Stomach (tissue), 19 donors: ENCODE measurements at places on chromosomes 7 and 10. TPM values are rescaled to one million over a fixed set of nuclear protein-coding genes. Genes with fewer than 3 reads are reported as not detected.

GRCh38 chr7:107560898-107561516 is 2.7 kb downstream of the COG5 start:
- H3K36me3 ChIP-seq = no peaks in the 10 kb centered on the region
- H3K4me1 ChIP-seq = peaks cover 28% of the 10 kb centered on the region
- no peak overlapping the region for H3K27ac ChIP-seq
- no peaks in the 10 kb centered on the region for H3K27me3 ChIP-seq
- DNase-seq = no peak
- H3K4me3 ChIP-seq = no peak overlapping the region

DNA sequence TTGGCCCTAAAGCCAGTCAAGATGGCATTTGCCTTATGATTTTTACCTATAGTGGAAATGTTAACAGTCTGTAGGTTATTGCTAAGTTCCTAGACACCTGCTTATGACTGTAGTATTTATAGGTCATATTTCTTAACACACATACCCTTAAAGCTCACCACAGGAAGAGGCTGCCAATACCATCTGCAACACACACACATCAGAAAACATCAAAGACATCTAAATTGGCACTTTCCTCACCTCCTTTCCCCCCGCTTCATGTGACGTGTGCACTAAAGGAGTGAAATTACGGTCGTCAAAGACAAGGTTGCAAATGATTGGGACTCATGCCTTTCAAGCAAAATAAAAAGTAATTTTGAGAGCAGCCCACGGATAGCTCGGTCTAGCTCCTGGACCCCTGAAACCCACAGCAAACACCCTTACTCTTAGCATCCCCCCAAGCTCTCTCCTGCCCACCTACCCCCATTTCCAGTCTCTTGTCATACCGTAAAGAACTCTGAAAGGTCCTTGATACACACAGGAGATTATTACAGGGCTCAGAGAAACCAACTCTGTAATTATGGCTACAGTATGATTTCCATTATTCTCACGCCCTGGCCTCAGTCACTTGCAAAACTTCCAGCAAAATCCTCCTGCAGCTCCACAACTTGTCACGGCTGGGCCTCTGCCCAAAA is 90.5 kb downstream of the PLXNA4 start:
- H3K27ac ChIP-seq = no peak overlapping the region
- H3K36me3 ChIP-seq = no peaks in the 10 kb centered on the region
- H3K4me3 ChIP-seq = no peak overlapping the region
- peak; percentile 86 for DNase-seq

Gene PKD2L1
- polyA plus RNA-seq = 0.23 TPM

DNA sequence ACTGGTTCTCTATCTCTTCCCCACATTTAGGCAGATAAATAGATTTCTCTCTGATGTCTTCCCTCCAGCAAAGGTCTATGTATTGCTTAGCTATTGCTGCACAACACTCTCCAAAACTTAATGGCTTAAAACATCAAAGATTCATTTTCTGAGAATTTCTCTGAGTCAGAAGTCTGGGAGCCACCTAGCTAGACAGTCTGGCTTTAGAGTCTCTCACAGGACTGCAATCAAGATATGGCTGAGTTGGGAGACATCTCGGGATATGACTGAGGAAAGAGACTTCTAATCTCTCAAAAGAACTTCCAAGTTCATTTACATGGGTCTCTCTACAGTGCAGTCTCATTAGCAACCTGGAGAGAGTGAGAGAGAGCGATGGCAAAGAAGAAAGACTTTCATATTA is 553.6 kb upstream of the GHITM start:
- H3K27ac ChIP-seq = no peak overlapping the region
- no peaks in the 10 kb centered on the region for H3K4me1 ChIP-seq
- no peaks in the 10 kb centered on the region for H3K36me3 ChIP-seq
- no peak overlapping the region for H3K4me3 ChIP-seq
- no peak for DNase-seq

Gene TIAL1
- 68.3 TPM for polyA plus RNA-seq

- H3K27me3 ChIP-seq = no peaks in the 10 kb centered on the region
- no peaks in the 10 kb centered on the region for H3K36me3 ChIP-seq
- DNase-seq = peak; percentile 12
- no peak overlapping the region for H3K4me3 ChIP-seq
- H3K27ac ChIP-seq = no peak overlapping the region
- no peaks in the 10 kb centered on the region for H3K4me1 ChIP-seq
Measured at GRCh38 chr10:72953687-72954086, 919 bp downstream of the PLA2G12B start.

DNA sequence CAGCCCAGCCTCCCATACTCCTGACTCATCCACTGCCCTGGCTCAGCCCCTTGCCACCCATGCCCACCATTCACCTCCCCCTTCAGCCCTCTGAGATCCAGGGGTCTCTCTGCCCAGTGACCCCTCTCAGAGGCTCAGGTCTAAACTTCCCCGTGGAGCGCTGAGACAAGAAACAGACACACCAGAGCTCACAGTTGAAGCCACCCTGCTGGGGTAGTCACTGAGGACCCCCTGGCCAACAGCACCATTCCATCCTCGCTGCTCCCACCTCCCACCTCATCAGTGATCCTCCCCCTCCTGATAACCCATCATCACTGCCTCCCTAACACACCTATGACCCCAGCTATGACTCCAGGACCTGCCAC is 100.7 kb downstream of the GRID1 start:
- H3K36me3 ChIP-seq = no peaks in the 10 kb centered on the region
- peaks cover 11% of the 10 kb centered on the region for H3K4me1 ChIP-seq
- DNase-seq = peak; percentile 3
- H3K27ac ChIP-seq = no peak overlapping the region
- H3K4me3 ChIP-seq = no peak overlapping the region

GRCh38 chr10:12218991-12219390 is 23.0 kb downstream of the CDC123 start:
- H3K4me1 ChIP-seq = peaks cover 35% of the 10 kb centered on the region
- H3K27me3 ChIP-seq = no peaks in the 10 kb centered on the region
- peaks cover 11% of the 10 kb centered on the region for H3K36me3 ChIP-seq
- no peak overlapping the region for H3K27ac ChIP-seq
- no peak overlapping the region for H3K4me3 ChIP-seq

- H3K4me3 ChIP-seq = no peak overlapping the region
- H3K27me3 ChIP-seq = no peaks in the 10 kb centered on the region
- peaks cover 6% of the 10 kb centered on the region for H3K4me1 ChIP-seq
- H3K36me3 ChIP-seq = peaks cover 82% of the 10 kb centered on the region
- no peak overlapping the region for H3K27ac ChIP-seq
Measured at GRCh38 chr10:119449760-119450461, 92.6 kb downstream of the RGS10 start.

DNA sequence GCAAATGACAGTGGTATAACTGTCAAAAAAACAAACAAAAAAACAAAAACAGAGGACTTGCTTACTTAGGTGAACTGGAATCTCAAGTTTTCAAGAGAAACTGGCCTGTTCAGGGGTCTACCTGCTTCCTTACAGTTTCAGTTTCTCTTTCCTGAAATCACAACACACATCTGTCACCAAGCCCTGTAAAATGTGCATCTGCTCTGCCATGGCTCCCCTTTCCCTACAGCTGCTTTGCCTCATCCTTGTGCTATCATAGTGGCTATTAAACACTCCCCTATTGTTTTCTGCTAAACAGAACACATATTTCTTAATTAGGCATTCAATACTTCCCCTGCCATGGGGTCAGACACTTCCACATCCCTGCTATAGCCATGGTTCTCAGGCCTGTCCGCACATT is 37.6 kb downstream of the CPED1 start:
- H3K27me3 ChIP-seq = no peaks in the 10 kb centered on the region
- peaks cover 35% of the 10 kb centered on the region for H3K4me1 ChIP-seq
- no peaks in the 10 kb centered on the region for H3K36me3 ChIP-seq
- H3K4me3 ChIP-seq = no peak overlapping the region
- no peak for DNase-seq

Gene RBM48
- polyA plus RNA-seq = 5.4 TPM

Gene WDR86
- 4.1 TPM for polyA plus RNA-seq

Gene LLCFC1
- not detected for polyA plus RNA-seq

DNA sequence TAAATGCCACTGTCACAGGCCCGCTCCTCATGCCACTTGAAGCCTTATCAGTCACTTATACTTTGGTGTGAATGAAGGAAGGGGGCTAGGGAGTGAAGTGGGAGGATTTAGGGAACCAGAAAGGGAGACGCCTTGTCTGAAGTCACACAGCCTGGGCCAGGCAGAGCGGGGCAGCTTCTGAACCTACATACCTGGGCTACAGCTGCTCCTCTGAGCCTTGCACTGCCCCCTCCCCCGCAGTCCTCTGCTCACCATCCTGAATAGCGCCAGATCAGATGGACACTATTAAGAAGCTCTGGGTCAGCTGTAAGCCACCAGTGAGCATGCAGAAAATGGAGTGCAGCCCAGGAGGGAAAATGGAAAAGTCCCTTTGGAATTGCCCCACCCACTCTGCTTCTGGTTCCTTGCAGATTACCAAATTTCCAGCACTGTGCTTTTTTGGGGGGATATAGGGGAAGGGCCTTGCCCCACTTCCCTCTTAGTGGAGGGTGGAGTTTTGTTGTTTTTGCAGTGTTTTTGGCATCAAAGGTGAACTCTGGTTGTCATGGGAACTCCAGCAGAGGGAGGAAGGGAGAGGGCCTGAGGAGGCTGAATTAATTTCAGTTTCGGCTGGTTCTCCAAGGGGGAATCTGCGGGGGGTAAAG is 35.0 kb upstream of the ADCYAP1R1 start:
- H3K4me3 ChIP-seq = no peak overlapping the region
- H3K36me3 ChIP-seq = no peaks in the 10 kb centered on the region
- peaks cover 17% of the 10 kb centered on the region for H3K27me3 ChIP-seq
- peak; percentile 58 for DNase-seq
- H3K4me1 ChIP-seq = no peaks in the 10 kb centered on the region
- H3K27ac ChIP-seq = no peak overlapping the region

Gene NRP1
- 4.6 TPM for polyA plus RNA-seq

Gene PDZD7
- polyA plus RNA-seq = 0.75 TPM

Gene TMED4
- polyA plus RNA-seq = 24.5 TPM

- no peak overlapping the region for H3K27ac ChIP-seq
- no peak for DNase-seq
- no peaks in the 10 kb centered on the region for H3K36me3 ChIP-seq
- H3K4me1 ChIP-seq = no peaks in the 10 kb centered on the region
Measured at GRCh38 chr7:49839863-49840645, 66.6 kb downstream of the VWC2 start.

DNA sequence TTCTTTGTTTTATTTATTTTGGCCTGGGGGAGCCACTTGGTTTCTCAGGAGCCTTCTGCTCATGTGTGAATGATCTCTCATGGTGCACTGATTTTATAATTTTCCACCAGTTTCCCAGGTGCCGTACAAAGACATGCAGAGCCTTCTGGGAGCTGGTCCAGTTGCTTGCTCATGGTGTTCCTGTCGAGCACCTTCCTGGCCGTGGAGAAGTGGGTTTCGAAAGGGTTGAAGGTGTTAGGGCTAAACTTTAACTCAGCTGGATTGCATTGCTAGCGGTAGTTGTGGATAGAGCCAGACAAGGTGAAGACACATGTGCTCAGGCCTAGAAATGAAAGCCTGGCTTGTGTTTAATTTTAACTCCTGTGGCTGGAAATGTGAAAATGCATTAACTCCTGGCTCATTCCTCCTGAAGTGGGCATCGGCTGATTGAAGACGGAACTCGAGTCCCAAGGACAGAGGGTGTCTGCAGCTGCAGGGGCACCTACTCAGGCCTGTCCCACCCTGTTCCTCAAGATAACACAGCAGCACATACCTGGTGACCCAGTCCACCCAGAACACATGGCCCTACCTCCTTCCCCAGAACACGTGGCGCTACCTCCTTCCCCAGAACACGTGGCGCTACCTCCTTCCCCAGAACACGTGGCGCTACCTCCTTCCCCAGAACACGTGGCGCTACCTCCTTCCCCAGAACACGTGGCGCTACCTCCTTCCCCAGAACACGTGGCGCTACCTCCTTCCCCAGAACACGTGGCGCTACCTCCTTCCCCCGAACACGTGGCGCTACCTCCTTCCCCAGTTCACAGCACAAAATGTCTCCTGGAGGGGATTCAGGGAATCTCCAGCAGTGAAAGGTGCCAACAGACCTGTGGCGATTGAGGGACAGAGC is 133.2 kb downstream of the WDR37 start:
- no peak for DNase-seq
- no peaks in the 10 kb centered on the region for H3K4me1 ChIP-seq
- H3K36me3 ChIP-seq = no peaks in the 10 kb centered on the region
- no peaks in the 10 kb centered on the region for H3K27me3 ChIP-seq
- no peak overlapping the region for H3K4me3 ChIP-seq

DNA sequence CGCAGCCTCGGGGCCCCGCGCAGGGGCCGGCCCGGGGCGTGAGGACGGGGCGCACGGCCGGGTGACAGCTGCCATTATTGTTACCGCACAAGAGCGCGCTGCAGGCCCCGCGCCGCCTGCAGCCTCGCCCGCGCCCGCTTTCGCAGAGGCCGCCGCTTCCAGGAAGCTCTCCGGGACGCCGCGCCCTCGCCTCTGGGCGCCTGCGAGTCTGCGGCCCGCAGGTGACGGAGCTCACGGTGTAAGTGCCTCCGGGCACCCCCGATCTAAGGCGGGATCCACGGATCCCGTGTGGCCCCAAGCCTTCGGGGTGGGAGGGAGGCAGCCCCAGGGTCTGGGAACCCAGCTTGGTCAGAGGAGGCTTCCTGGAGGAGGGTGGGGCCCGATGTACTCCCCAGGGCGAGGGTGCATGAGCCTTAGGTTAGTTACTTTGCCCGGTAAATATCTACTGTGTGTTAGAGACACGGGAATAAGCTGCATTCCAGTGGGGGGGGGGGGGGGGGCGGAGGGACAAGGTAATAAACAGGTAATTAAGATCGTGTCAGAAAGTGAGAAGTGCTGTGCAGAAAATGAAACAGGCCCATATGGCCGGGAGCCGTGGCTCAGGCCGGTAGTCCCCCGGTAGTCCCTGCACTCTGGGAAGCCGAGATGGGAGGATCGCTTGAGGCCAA is 638 bp downstream of the IQCE start:
- no peak for DNase-seq
- peak overlapping the region; percentile 91 for H3K4me3 ChIP-seq
- peak overlapping the region; percentile 76 for H3K27ac ChIP-seq
- H3K27me3 ChIP-seq = no peaks in the 10 kb centered on the region
- H3K36me3 ChIP-seq = no peaks in the 10 kb centered on the region
- H3K4me1 ChIP-seq = peaks cover 62% of the 10 kb centered on the region

Gene ANKRD2
- 0.25 TPM for polyA plus RNA-seq

Gene KLLN
- 0.23 TPM for polyA plus RNA-seq

Gene AKR1C8
- polyA plus RNA-seq = not detected

Gene TMEM270
- not detected for polyA plus RNA-seq

Gene GOLGA7B
- polyA plus RNA-seq = 0.93 TPM

DNA sequence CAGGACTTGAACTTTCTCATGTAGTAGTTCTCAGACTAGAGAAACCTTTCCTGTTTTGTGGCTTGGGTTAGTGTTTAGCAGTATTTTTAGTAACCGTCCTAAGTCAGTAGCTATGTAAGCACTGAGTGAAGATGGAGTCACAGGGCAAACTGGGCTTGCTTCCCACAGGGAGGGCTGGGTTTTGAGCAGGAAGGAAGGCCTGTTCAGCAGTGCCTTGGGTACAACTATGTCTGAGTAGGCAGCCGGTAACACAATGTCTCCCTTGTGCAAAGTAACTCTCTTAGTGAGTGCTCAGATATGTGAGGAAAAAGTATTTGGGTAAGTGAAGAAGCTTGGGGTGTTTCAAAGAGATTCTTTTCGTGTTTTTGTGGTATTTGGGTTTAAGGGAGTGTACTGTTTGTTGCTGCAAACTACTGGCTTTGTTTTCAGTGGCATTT is 96.4 kb downstream of the CCSER2 start:
- peak; percentile 90 for DNase-seq
- H3K36me3 ChIP-seq = peaks cover 9% of the 10 kb centered on the region
- no peaks in the 10 kb centered on the region for H3K27me3 ChIP-seq
- H3K27ac ChIP-seq = peak overlapping the region; percentile 86
- H3K4me1 ChIP-seq = peaks cover 46% of the 10 kb centered on the region

- peaks cover 45% of the 10 kb centered on the region for H3K4me1 ChIP-seq
- H3K36me3 ChIP-seq = no peaks in the 10 kb centered on the region
- H3K27ac ChIP-seq = peak overlapping the region; percentile 39
- DNase-seq = no peak
- H3K27me3 ChIP-seq = no peaks in the 10 kb centered on the region
Measured at GRCh38 chr7:106465704-106466468, 181.1 kb upstream of the NAMPT start.
